ENCODE measurements at places on chromosomes 13 and 19.

- no peak for DNase-seq
Measured at GRCh38 chr13:100515410-100515800, 73.2 kb downstream of the GGACT start.

GRCh38 chr19:43465468-43466120 lies at the start of gene LYPD3:
Gene LYPD3, minus strand, starts transcription at chr19:43465608. Its CDS starts 37 bp downstream, at chr19:43465571.
- no peak for DNase-seq

DNA sequence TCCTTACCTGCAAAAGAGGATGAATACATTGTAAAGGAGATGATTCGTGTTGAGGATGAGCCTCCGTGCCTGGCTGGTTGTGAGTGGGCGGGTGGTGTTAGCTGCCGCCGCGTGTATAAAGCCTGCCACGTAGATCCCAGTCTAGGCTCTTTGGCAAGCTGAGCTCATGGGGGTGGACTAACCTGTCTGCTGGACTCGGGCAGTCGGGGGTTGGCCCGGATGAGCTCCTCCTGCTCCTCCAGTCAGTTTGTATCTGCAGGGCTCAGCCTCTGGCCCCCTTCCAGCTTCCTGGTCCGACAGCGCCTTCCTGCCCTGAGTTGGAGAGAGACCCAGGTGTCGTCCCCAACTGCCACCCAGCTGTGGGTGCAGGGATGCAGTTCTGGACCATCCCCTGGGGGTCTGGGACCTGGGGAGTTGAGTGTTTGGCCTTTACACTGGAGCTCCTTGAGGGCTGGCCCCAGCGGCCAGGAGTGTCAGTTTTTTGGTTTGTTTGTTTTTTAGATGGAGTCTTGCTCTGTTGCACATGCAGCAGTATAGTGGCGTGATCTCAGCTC lies 20.9 kb downstream of the TECR start:
- no peak for DNase-seq

DNA sequence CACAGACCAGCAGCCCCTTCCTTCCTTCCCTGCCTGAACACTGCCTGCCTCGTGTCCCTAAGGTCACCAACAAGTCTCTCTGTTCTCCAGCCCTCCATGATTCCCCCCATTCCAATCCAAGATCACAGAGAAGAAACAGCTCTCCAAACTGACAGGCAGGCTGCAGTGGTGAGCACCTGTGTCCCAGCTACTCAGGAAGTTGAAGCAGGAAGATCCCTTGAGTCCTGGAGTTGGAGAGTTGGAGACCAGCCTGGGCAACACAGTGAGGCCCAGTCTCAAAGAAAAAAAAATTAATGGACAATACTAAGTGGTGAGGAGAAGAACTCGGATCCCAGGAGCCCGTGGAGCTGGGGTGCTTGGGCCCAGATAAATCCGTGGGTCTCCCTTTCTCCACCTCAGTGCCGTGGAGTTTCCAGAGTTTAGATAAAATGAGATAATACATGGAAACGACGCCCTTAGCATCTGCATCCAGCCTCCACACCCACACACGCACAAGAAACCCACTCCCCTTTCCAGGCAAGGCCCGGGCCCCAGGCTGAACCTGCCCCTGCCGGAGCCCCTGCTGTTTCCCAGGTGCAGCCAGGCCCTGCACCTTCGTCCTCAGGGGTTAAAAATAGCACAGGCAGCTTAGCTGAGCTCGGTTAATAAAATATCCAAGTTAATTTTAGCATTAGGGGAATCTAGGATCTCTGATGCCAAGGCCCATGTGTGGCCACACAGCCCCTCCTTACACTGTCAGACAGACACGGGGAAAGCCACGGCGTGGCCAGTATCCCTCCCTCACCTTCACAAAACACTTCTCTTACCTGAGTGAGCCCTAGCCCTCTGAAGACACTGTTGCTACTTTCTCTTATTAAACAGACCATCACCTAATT lies 4.7 kb downstream of the RASA3 start:
- DNase-seq = no peak

DNA sequence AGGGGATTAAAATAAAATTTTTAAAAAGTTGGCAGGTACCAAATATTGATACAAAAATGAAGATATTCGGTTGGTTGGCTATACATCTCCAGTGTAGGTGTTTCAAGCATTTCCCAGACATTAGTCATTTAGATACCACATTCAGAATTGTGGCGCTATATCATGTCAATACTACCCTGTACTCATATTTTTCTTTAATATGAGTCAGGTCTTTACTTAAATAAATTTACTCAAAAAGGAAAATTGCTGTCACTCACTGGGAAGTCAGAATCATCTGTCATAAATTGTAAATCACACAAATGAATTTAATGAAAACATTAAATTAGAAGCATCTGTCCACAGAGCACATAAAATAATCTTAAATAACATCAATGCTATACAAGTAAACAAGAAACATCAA lies 134.2 kb downstream of the TSHZ3 start:
- DNase-seq = no peak

GRCh38 chr19:53977991-53978731 lies 13.3 kb upstream of the CACNG6 start:
- DNase-seq = peak; percentile 52

DNA sequence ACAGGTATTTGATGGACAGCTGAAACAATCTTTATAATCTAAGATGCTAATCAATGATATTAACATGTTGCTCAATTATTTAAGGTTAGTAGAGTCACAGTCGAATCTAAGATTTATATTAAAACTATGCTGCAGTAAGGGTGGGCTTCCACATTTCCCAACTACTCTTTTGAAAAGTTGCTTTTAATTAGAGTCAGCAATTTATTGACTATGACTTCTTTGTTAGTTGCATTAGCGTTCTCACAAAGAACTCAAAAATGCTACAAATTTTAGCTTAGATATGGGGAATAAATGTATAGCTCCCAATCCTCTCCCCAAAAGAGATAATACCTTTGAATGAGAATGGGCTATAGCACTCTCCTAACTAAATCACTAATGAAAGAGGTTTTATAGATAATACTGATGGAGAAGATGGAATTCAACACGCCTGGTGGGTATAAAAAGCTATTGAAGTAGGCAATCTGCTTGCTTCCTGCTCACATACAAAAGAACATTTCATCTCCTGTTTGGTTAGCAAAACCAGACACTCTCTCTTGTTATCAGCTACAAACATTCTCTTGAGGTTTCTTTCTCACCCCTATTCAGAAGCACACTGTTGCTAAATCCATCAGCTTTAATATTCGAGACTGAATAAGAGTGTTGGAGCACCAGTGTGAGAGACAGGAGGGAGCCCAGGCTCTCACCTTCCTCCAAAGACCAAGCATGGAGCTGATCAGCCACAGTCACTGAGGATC lies 2.4 kb upstream of the FLT1 start:
- no peak for DNase-seq

- DNase-seq = no peak
Measured at GRCh38 chr13:33112766-33113165, 96.5 kb downstream of the KL start.
